ENCODE measurements at places on chromosomes 3 and 15.

GRCh38 chr3:12856626-12857025, 15.3 kb upstream of the RPL32 start:
- DNase-seq, result no peak
- H3K4me3 ChIP-seq, result no peak overlapping the region
- no peak overlapping the region for H3K27ac ChIP-seq
- no peaks in the 10 kb centered on the region for H3K36me3 ChIP-seq

GRCh38 chr3:24117508-24117907, 172.4 kb downstream of the NR1D2 start:
- no peak overlapping the region for H3K27ac ChIP-seq
- no peaks in the 10 kb centered on the region for H3K36me3 ChIP-seq
- no peaks in the 10 kb centered on the region for H3K4me1 ChIP-seq
- peaks cover 8% of the 10 kb centered on the region for H3K27me3 ChIP-seq
- H3K4me3 ChIP-seq, result no peak overlapping the region
- no peak for DNase-seq

DNA sequence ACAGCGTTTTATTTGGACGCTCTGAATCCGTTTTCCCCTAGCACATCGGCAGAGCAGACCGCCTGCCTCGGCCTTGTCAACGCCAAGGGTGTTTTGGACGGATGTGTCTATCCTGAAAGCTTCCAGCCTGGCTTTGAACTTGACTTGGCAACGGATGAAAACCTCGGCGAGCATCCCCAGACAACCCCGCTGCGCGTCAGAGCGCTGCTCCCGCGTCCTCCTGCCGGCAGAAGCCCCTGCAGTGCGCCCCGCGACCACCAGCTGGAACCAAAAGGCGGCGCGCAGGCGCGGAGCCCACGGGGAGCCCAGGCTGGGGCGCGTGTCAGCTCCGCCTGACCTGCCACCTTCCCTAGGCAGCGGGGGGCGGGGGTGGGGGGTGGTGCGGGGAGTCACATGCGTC, 26.2 kb upstream of the ARL8B start:
- H3K4me1 ChIP-seq, result peaks cover 6% of the 10 kb centered on the region
- peaks cover 41% of the 10 kb centered on the region for H3K27me3 ChIP-seq
- H3K36me3 ChIP-seq, result no peaks in the 10 kb centered on the region

DNA sequence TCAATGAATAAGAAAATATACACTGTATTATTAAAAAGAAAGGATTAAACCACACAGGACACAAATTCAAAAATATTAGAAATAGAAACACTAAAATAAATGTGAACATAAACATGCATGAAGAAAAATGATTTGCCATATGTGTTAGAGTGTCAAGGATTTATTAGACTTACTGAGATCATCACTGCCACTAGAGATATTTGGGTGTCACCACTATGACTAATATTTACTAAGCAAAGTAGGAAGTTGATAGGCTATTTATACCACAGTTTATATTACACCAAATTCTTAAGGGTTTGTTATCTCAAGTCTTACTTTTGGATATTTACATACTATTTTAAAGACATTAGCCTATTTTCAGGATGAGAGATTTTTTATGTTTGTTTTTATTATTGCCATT, 575.0 kb upstream of the SGO1 start:
- no peaks in the 10 kb centered on the region for H3K27me3 ChIP-seq
- no peak for DNase-seq
- H3K36me3 ChIP-seq, result no peaks in the 10 kb centered on the region
- no peaks in the 10 kb centered on the region for H3K4me1 ChIP-seq
- no peak overlapping the region for H3K4me3 ChIP-seq

- peaks cover 15% of the 10 kb centered on the region for H3K4me1 ChIP-seq
- H3K27ac ChIP-seq, result no peak overlapping the region
- H3K4me3 ChIP-seq, result no peak overlapping the region
- H3K36me3 ChIP-seq, result no peaks in the 10 kb centered on the region
- no peaks in the 10 kb centered on the region for H3K27me3 ChIP-seq
Measured at GRCh38 chr15:79004336-79004735, 59.5 kb upstream of the CTSH start.

DNA sequence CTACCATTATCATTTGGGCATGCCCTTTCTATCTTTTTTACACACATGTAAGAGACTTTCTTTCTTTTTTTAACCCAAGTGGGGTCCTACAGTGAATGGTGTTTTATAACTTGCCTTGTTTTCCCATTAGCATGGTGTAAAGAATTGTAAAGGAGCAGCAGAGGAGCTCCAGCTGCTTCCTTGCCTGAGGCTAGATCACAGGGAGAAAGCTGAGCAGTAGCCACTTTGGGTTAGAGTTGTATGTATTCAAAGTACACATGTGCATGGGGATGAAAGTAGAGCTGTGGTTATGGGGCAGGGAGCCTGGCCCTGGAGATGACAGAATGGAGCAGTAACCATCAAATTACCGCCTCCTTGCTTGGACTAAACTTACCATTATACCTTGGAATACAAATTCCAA, 231.1 kb upstream of the PDZRN3 start:
- no peak for DNase-seq
- no peaks in the 10 kb centered on the region for H3K4me1 ChIP-seq
- H3K4me3 ChIP-seq, result no peak overlapping the region
- no peak overlapping the region for H3K27ac ChIP-seq
- H3K36me3 ChIP-seq, result no peaks in the 10 kb centered on the region

DNA sequence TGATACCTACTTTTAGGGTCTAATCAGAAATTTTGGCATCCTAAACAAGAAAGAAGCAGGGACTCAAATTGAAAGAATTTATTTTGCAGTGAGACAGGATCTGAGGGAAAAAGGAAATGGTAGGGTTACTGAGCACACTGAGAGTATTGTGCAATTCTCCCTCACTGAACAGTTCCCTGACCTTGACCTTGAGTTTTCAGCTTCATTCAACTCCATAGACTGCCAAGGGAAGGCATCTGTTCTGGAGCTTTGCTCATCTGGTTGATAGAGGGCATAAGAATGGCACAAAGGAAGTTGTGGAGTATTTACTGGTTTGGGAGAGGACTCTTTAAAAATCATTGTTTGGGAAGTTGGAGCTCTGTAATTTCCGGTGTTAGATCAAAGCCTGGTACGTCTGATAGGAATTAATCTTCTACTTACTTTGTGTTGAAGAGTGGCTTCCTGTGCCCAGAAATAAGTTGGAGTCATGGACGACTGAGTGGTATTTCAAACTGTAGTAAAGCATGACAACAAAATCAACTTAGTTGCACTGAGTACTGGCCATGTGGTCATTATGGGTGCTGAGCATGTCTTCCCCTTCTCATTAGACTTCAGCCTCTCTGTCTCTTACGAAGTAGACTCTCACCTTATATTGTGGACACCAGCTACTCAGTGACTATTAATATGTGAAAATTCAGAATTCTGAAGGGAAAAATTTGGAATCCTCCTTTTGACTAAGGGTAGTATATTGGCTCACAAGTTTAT, 40.8 kb downstream of the CLDN1 start:
- H3K4me3 ChIP-seq, result no peak overlapping the region
- no peaks in the 10 kb centered on the region for H3K4me1 ChIP-seq
- no peak for DNase-seq
- H3K27ac ChIP-seq, result no peak overlapping the region

DNA sequence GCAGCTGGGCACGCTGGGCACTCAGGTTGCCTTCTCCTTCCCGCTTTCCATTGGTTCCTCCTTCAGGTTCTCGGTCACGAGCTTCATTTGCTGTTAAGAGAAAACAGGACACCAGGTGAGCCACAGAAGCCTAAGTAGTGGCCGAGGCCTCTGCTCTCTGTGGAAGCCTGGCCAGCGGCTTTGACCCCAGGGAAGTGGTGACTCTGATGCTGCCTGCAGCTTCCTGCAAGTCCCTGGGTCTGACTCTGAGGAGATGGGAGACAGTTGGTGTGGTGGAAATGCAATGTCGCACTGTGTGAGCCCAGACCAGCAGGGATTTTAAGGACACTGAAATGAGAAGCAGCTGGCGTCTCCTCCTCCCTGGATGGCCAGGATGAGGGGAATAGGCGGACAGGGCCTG, 80.5 kb downstream of the SNRK start:
- DNase-seq, result no peak
- H3K4me1 ChIP-seq, result no peaks in the 10 kb centered on the region
- no peak overlapping the region for H3K27ac ChIP-seq
- no peak overlapping the region for H3K4me3 ChIP-seq

DNA sequence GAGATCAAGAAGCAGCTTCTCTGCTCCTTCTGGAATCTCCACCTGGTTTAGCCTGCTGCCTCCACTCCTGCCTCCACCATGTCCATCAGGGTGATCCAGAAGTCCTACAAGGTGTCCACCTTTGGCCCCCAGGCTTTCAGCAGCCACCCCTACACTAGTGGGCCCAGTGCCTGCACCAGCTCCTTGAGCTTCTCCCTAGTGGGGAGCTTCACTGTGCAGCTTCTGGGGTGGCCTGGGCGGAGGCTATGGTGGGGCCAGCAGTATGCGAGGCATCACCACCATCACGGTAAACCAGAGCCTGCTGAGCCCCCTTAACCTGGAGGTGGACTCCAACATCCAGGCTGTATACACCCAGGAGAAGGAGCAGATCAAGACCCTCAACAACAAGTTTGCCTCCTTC, 2.4 kb upstream of the KPNA4 start:
- no peak overlapping the region for H3K27ac ChIP-seq
- H3K27me3 ChIP-seq, result no peaks in the 10 kb centered on the region
- peaks cover 5% of the 10 kb centered on the region for H3K36me3 ChIP-seq
- DNase-seq, result no peak
- H3K4me1 ChIP-seq, result peaks cover 35% of the 10 kb centered on the region
- H3K4me3 ChIP-seq, result no peak overlapping the region

DNA sequence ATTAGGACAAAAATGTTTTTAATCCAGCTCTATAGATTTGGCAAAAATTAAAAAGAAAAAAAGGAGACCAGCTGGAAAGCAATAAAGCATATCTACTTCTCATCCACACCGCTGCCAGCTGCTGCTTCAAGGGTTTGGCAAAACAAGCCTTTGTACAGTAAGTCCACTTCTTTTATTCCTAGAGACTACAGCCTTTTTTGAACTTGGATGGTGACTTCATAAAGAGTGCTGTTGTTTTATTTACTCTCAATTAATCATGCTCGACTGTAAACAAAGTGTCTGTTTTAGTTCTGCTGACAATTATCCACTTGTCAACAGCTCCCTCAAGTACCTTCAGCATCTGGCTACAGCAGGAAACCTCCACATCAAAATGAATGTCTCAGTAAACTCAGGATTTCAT, 12.3 kb upstream of the FOXB1 start:
- H3K27ac ChIP-seq, result no peak overlapping the region
- H3K4me3 ChIP-seq, result no peak overlapping the region
- H3K4me1 ChIP-seq, result peaks cover 33% of the 10 kb centered on the region
- H3K36me3 ChIP-seq, result no peaks in the 10 kb centered on the region
